B cell (primary cell): ENCODE measurements at places on chromosomes 5 and 9.

DNA sequence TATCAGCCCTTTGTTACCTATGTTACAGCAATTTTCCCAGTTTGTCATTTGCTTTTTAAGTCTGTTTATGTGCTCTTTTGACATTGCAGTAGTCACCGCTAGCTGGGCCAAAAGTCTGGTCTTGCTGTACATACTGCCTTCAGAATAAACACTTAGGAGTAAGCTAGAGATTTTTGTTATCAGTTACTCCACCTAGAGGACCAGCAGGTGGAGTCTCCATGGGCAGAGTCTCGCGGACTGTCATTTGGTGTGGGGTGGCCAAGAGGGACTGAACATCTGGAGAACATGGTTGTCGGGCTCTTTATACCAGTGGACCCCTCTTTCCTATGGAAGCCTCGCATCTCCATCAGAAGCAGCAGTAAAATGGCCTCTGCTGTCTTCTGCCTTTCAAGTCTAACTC lies 10.8 kb upstream of the MGAT1 start:
- no peak for DNase-seq

GRCh38 chr5:102536323-102536928 lies 37.6 kb upstream of the SLCO6A1 start:
- DNase-seq = no peak

GRCh38 chr5:55176176-55176818 lies 3.3 kb upstream of the CDC20B start:
- peak; percentile 57 for DNase-seq

GRCh38 chr5:65815161-65815560 lies 93.2 kb downstream of the NLN start:
- no peak for DNase-seq

- no peak for DNase-seq
These were observed 40.1 kb upstream of the BICD2 start for GRCh38 chr9:92804727-92805126.

DNA sequence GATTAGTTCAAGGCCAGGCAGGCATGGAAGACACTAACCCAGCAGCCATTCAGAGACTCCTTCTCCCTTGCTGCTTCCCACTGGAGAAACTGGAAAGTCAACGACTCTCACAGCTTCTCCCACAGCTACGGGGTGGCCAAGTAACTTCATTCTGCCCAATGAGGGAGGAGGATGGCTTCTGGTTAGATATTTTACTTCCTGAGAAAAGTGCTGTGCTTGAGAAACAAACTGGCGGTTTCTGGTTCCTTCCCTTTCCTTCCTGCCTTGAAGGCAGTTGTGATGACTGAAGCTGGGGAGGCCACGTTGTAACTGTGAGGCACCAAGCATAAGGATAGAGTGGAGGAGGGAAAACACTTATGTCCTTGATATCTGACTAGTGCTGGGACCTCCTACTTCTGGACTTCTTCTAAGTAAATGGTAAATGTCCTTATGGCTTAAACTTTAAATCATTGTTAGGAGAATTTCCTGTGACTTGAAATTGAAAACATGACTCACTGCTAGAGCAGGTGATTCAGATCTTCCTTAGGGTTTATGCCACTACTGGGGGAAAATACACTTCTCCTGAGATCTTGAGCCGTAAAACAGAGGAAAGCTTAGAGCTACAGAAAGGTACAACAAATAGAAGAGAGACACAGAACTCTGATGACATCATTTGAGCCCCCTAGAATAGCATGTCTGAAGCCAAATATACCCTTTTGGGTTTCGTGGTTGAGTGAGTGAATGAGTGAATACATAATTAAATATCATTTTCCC lies 3.1 kb upstream of the GNPDA1 start:
- peak; percentile 12 for DNase-seq

- DNase-seq = no peak
These were observed 67.5 kb upstream of the MAMDC2 start for GRCh38 chr9:69976152-69976551.

- DNase-seq = no peak
These were observed 3.5 kb downstream of the RXFP3 start for GRCh38 chr5:33939556-33940262.

DNA sequence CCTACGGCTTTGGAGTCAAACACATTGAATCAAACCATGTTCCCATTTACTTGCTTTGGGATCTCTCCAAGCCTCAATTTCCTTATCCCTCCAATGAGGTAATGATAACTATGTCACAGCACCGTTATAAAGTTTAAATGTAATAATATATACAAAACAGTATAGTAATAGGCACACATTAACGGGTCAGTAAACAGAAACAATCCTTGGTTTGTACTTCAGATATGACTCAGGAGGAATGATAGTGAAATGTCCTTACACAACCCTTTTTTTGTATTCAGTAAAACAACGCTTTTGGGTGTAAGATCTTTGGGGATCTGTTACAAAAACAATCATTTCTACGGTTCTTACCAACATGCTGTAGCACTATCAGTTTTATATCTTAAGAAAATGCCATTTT lies 178.5 kb upstream of the GNA14 start:
- no peak for DNase-seq

DNA sequence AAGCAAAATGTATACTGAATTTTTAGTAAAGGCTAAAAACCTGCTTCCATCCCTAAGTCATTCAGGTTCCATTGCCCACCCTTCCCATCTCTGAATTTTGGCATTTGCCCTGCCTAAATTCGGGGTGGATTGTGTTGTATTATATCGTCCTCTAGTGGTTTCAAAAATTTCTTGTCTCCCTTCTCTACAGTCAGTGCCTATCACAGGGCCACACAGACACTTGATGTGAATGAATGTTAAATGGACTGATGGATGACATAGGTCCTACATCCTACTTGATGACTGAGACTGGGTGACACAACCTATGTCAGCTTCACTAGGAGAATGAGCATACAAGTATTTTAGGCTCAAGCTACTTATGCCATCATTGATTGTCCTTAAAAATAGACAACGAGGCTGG lies 45.6 kb upstream of the SLC30A5 start:
- DNase-seq = no peak

DNA sequence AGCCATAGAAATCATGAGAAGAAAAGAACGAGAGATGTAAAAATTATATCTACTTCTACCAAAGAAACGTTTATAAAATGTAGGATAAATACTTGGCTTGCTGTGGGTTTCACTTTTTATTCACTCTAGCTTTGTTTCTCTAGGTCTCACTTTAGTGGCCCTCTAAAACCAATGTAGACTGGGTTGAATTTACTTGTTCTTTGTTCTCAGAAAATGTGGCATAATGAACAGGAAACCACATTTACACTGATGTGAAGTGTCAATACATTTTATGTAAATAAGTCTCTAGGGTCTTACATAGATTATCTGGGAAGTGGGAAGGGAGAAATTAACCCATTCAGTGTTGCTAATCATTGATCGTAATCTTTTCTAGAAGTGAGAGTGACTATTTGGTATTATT lies 58.9 kb downstream of the PLPPR1 start:
- no peak for DNase-seq

DNA sequence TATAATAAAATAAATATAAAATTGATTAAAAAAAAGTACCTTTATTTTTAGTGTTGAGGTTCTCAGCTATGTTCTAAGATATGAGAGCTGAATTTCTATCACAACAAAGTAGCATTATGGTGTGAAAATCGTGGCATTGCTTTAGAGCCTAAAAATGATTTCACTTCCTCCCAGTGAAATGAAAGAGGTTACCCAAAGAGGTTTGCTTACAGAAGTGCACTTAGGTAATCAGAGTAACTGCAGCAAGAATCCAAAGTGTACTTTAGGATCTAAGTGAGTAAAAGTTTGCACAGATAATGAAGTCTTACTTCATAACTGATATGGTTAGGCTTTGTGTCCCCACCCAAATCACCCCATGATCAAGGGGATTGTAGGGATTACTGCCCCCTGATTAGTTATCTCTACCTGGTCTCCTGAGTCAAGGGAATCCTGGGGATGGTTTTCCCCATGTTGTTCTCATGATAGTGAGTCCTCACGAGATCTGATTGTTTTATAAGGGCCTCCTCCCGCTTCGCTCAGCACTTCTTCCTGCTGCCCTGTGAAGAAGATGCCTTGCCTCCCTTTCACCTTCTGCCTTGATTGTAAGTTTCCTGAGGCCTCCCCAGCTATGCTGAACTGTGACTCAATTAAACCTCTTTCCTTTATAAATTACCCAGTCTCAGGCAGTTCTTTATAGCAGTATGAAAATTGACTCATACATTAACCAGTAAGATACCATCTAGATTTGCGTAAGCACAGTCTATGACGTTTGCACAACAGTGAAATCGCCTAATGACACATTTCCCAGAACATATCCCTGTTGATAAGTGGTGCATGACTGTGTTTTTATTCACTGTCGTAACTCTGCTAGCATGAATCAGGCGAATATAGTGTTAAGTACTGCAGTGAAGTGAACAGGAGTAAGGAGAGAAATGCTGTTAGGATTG lies 40.3 kb upstream of the LRRC70 start:
- no peak for DNase-seq

GRCh38 chr5:10248378-10249260 lies 1.1 kb downstream of the ATPSCKMT start:
- no peak for DNase-seq

GRCh38 chr9:33042473-33042872 lies 17.4 kb downstream of the DNAJA1 start:
- no peak for DNase-seq

DNA sequence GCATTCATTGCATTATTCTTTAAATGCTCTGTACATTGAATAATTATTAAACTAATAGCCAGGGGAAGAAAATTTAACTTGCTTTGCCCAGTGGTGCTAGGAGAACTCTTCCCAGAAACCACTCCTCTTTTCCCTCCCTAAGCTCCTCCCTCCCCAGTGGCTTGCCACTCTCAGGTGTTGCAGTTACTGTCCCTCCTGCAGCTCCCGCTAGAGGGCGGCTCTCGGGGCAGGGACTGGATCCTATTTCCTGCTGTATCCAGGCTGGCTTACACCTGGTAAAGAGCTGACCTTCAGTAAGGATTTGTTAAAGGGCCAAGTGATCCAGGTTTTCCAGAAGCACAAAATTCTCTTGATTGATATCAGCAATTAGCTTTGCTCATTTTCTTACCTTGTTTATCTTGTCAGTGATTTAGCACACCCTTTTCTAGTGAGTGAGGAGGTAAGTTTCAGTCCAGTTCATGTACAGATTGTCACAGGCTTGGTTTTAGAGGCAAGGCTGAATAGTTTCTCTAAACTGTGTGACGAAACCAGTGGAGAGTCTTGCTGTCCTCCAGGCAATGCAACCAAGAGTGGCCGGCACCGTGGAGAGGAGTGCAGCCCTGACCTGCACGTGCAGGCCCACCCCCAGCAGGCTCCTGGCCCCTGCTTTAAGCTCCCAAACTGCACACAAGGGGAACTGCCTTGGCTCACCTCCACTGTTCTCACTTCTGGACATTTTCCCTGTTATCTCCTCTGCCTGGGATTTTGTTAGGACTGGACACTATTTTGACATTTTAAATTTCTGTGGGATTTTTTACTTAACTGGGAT lies 423.8 kb downstream of the SPOCK1 start:
- DNase-seq = no peak

DNA sequence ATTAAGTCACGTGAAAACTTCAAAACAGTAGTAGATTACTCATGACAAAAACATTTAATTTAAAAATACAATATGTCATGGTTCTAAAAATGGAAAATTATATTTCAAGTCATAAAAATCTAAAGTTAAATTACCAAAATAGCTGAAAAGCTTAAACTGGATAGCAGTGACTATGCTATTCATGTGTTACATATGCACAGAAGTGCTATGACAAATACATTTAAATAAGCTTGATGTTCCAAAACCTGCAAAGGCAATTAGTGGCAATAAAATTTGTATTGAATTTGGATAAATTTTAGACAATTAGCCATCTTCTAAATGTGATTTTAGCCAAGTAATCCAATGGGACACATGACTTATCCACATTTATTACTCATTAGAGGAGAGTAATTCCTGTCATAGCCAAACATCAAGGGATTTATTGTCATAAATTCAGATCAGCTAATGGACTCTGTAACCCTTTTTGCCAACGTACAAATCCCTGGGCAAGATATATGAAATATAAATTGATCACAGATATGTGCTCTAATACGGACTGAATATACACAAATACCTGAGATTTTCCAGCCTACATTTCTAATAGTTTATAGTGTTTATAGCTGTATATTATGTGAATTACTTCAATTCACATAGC lies 419.4 kb downstream of the ISL1 start:
- DNase-seq = no peak

DNA sequence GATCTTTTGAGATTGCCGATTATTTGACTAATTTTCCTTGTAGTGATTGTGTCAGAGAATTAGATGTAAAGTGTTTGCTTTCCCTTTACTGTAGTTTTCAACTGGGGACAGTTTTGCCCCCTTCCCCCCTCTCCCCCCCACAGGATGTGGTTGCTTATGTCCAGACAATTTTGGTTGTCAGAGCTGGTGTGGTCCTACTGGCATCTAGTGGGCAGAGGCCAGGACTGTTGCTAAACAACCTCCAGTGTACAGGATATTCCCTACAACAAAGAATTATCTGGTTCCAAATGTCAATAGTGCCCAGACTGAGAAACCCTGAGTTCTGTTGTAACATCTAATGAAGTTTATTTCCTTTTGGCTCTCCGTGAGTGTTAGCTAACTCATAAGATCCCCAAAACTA lies 20.0 kb downstream of the TMEFF1 start:
- DNase-seq = no peak

DNA sequence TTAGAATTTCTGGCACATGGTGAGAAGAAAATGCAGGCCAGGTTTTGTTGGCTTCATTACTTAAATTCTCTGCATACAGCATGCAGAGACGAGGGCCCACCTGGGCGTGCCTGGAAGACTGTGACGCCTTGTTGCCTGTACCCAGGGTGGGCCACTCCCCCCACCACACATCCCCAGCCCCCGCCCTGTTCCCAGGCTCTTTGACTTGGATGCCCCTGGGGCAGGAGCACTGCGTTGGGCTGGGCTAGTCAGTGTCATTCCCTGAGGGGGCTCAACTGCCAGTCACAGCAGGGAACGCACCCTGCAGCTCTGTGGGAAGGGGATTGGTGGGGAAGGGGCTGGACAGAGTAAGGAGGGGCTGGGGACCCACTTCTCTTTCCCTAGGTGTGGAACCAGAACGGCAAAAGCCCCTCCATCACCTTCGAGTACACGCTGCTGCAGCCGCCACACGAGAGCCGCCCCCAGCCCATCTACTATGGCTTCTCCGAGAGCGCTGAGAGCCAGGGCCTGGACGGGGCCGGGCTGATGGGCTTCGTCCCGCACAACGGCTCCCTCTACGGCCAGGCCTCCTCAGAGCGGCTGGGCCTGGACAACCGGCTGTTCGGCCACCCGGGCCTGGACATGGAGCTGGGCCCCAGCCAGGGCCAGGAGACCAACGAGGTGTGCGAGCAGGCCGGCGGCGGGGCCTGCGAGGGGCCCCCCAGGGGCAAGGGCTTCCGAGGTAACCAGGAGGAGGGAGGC lies 19.6 kb downstream of the ADAMTSL2 start:
- DNase-seq = no peak

GRCh38 chr9:129272348-129273025 lies 94.4 kb upstream of the IER5L start:
- no peak for DNase-seq

GRCh38 chr5:156798201-156798600 lies 51.9 kb upstream of the PPP1R2B start:
- no peak for DNase-seq

DNA sequence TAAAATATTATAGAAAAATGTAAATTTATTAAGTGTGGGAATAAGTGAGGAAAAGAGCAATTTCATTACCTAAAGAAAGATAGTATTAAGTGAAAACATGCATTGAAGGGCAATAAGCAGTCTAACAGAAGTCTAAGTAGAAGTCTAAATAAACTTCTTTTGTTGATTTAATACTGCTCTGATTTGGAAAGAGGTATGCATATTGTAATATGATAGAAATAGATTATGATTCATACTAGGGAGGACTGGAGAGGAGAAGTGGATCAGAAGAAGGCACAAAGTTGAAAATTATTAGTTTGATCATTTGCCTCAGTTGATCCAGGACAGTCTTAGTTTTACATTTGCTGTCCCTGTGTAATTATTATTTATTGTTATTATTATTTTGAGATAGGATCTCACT lies 6.6 kb upstream of the ERBIN start:
- DNase-seq = no peak
